ENCODE measurements at places on chromosomes 6 and 20.

DNA sequence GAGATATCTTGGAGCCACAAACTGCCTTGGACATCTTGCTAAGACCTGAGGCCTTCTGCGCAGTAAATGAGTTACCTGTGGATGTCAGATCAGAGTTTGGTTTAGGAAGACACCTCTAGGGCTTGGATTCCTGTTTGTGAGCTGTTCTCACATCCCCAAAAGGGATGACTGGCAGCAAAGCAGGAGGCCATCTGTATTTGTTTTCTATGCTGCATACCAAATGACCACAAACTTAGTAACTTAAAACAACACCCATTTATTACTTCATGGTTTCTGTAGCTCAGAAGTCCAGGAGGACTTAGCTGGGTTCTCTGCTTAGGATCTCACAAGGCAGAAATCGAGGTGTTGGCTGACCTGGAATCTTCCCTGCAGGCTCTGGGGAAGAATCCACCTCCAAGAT lies 116.7 kb downstream of the UNC5CL start:
- no peak for DNase-seq

- no peak for DNase-seq
Measured at GRCh38 chr6:116328528-116328903, 42.2 kb upstream of the DSE start.

GRCh38 chr6:115302731-115303130 lies 758.0 kb downstream of the FRK start:
- no peak for DNase-seq

GRCh38 chr20:53269380-53269779 lies 297.2 kb downstream of the TSHZ2 start:
- no peak for DNase-seq

GRCh38 chr6:1576166-1576565 lies 33.5 kb upstream of the FOXC1 start:
- DNase-seq, result no peak

All from activated naive CD4-positive, alpha-beta T cell (primary cell).